ENCODE measurements at places on chromosomes 1 and 21.

GRCh38 chr1:47967864-47968555 lies 29.2 kb downstream of the TRABD2B start:
- no peak for DNase-seq

- no peak for DNase-seq
Measured at GRCh38 chr21:35343046-35343819, 294.1 kb upstream of the RUNX1 start.

GRCh38 chr21:25420831-25421230 lies 186.4 kb downstream of the MRPL39 start:
- no peak for DNase-seq

- DNase-seq: no peak
Measured at GRCh38 chr1:3029991-3030662, 8.9 kb downstream of the ACTRT2 start.

DNA sequence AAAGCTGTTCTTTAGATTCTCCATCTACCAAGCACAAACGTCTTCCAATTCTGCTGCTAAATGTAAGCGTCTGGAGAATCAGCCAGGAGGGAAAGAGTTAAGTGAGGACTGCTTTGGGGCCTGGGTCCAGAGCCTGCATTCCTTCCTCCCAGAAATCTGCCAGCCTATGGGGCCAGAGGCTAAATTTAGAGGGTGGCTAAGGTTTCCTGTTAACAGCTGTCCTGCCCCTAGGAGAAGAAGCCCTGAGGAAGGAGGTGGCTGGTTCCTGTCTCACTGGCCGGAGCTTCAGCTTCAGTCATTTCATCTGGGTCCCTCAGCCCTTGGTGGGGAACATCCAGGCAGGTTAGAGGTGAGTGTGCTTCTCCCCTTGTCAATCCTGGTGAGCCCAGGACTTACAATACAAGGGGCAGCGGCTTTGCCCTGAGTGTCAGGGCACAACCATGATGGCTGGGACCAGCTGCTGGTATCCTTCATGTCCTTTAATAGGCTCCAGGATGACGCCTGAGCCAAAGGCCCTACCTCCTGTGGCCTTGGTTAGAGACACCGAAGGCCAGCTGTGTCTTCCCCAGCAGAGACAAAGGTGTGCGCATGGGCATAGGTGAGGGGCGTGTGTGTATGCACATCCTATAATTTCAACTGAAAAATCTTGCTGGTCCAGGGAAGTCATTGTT lies at the start of gene STYXL2:
Gene STYXL2 (plus strand): TSS at position 230 of the 671 bp plus-strand sequence. CDS start 775 bp downstream, outside the sequence.
- DNase-seq: no peak

DNA sequence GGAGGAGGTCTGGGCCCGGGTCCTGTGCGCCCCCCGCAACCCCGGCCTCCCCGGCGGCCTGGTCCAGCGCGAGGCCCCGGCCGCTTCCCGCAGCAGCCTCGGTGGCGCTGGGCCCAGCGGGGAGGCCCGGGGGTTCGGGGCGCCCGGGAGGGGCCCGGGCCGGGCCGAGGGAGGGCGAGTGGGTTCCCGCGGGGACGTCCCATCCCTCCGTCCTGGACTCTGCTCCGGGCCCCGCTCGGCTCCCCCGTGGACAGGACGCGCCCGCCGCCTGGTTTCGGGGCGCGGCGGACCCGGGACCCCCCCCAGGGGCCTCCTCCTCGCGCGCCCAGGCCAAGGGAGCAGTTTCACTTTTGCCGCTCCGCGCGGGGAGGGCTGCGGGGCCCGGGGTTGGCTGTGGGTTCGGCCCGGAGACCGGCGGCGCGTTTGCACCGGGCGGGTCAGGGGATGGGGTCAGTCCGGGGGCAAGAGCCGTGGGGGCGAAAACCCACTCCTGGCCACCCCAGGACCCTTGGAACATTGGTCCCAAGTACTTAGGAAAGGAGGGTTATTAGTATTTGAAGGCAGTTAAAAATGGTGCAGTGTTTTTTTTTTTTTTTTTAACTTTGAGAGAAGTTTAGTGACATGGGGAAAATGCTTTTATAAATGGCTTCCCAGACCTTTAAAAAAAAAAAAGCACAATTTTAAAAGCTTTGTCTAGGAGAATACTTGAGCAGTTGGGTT lies 677 bp downstream of the AGPAT3 start:
- no peak for DNase-seq

DNA sequence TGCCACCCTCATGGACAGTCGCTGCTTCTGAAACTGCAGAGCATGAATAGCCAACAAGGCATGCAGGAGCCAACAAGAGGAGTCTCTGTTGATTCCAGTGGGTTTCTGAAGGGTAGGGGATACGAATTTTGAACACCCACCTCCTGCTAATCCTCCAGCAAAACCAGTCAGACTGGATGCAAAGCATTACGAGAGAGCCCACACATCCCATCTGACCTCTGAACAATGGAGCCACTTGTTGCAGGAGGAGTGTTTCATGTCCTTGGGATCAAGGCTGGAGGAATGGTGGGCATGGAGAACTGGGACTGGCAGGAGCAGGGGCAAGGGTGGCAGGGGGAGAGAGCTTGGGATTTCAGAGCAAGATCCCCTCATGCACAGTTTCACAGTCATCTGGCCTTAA lies 1.6 kb downstream of the VTCN1 start:
- DNase-seq: no peak

GRCh38 chr1:245458761-245459174 lies 304.0 kb downstream of the KIF26B start:
- no peak for DNase-seq

GRCh38 chr21:45088729-45089128 lies 14.3 kb downstream of the ADARB1 start:
- DNase-seq: no peak

DNA sequence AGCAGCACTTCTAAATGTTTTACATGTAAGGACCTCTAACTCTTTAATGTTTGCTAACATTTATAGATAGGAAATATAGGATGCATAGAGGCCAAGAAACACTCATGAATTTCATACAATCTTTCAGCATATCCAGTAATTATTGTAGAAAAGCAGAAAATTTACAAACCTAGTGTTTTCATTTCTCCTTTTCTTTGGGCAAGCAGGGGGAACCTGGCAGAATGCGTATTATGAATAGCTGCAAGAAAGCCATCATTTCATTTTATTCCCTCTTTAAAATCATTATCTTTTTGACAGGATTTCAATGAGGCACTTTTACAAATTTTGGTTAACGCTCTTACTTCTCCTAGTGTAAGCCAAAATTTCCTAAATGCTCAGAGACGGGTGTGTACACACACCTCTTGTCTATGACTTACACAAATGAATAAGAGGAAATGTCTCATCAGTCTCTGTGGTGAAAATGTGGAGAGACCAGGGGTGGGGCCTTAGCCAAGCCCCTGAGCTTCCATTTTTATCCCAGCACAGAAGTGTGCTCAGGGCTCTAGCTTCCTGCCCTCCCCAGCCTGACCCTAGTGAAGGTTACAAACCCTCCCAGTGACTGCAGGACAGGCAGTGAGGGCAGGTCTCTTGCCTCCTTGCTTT lies 91.6 kb downstream of the LRRC8C start:
- DNase-seq: no peak

DNA sequence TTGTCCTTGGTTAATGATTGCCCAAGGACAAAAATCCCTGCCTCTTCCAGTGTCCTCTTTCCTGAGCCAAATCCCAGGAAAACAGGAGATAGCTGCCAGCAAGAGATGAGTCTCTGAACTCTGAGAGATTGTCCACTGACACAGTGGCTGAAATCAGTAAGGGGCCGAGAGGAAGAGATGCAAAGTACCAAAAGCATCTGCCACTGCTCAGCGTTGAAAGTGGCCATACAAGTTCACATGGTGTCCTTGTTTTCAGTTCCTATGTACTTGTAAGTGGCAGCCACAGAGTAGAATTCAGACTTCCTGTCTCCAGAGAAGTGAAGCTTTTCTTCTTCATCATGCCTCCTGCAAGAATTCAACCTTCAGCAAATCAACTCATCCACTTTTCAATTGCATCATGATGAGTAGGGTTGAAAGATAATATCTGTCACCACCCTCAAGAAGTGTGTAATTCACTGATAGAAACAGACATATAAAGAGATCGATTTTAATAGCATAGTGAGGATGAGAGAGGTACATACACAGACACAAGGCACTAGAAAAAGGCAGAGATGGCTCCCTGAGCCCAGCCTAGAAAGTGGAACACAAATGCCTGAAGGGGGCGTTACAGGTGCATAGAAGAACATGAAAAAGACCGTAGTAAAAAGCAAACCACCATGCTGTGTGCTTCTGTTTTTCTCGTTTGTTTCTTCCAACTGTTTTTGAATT lies 185.8 kb downstream of the MRPL39 start:
- peak; percentile 13 for DNase-seq

GRCh38 chr1:154182344-154183045 lies 9.4 kb downstream of the TPM3 start:
- DNase-seq: no peak

DNA sequence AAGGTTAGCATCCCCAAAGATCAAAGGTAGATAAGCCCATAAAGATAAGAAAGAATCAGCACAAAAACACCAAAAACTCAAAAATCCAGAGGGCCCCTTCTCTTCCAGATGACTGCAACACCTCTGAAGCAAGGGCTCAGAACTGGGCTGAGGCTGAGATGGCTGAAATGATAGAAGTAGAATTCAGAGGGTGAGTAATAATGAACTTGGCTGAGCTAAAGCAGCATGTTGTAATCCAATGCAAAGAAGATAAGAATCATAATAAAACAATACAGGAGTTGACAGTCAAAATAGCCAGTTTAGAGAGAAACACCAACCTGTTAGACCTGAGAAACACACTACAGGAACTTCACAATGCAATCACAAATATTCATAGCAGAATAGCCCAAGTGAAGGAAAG lies 406.9 kb upstream of the CXADR start:
- DNase-seq: no peak

- DNase-seq: no peak
Measured at GRCh38 chr1:11138952-11139351, 39.3 kb upstream of the EXOSC10 start.

DNA sequence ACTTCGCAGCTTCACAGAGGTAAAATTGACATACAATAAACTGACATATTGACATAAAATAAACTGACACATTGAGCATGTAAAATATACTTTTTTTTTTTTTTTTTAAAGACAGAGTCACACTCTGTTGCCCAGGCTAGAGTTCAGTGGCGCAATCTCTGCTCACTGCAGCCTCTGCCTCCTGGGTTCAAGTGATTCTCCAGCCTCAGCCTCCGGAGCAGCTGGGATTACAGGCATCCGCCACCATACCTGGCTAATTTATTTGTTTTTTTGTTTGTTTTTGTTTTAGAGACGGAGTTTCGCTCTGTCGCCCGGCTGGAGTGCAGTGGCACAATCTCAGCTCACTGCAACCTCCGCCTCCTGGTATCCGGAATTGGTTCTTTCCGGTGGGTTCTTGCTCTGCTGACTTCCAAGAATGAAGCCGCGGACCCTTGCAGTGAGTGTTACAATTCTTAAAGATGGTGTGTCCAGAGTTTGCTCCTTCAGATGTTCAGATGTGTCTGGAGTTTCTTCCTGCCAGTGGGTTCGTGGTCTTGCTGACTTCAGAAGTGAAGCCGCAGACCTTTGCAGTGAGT lies 48.4 kb upstream of the CLIC4 start:
- no peak for DNase-seq

GRCh38 chr1:197920067-197920396 lies 2.9 kb downstream of the LHX9 start:
- DNase-seq: no peak

DNA sequence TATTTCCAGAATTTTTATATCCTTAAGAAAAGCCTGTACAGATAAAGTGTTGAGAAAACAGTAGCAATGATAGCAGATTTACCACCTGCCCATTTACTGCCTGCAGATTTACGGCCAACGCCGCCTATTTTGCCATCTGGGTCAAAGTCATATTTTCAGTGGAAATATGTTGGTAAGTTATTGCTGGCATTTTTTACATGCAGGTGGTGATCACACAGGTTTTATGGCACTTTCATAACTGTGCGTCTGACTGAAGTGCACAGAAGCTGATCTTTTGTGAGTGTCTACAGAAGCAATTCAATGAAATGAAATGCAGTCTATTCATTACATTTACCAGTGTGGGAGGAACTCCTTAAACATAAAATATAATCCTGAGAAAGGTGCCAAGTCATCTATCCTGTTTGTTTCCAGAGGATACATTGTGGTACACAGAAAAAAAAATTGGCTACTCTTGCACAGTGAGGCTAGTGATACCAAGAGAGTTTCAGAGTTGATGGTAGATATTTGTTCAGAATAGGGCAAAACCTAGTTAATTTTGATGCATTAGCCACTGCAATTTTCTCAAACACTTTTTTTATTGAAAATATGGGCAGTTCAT lies 458.5 kb downstream of the NEGR1 start:
- no peak for DNase-seq

- DNase-seq: no peak
Measured at GRCh38 chr1:199784138-199784895, 243.2 kb upstream of the NR5A2 start.

DNA sequence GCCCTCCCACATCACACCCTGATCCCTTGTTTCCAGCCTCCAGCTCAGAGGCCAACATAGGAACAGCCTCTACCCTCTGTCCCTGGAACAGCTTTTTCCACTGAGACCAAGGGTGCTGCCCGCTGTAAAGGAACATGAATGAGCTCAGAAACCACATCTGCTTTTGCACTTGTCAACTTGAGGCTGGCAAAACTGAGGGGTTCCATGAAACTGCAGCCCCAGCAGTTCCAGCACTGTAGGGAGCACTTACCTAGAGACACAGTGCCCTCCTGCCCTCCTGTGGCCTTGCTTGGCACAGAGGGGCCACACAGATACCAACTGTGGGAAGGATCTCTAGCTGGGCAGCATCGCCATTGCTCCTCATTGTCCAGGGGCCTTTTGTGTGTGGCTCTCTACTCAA lies 51.7 kb downstream of the ITPKB start:
- DNase-seq: no peak

GRCh38 chr1:2081326-2081885 lies 31.2 kb downstream of the PRKCZ start:
- no peak for DNase-seq

DNA sequence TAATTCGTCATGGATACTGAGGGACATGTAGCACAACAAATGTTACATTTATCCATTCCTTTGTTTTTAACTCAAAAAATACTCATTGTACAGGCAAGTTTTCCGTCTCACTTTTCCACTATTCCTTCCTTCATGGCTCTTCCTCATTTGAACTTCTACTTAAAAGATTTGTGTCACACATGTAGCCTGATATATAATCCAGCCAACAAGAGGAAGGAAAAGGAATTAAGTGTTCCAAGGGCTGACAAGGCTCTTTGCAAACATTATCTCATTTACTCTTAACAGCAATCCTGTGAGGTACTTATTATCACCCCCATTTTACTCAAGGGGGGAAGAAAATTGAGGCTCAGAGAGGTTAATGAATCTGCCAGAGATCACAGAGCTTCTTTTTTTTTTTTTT lies 22.9 kb downstream of the CD244 start:
- no peak for DNase-seq

DNA sequence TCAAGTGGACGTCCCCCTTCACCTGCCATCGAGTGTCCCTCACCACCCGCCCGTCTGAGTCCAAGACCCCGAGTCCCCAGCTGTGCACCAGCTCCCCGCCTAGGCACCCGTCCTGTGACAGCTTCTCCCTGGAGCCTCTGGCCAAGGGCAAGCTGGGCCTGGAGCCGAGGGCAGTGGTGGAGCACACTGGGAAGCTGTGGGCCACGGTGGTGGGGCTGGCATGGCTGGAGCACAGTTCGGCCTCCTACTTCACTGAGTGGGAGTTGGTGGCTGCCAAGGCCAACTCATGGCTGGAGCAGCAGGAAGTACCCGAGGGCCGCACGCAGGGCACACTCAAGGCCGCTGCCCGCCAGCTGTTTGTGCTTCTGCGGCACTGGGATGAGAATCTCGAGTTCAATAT lies 63.2 kb downstream of the VWA5B1 start:
- DNase-seq: no peak

Measured in stimulated activated CD8-positive, alpha-beta memory T cell treated with anti-CD3 and anti-CD28 coated beads, Interleukin-4, amount 100 ng/mL, for 1 hour (primary cell).